ENCODE measurements at places on chromosomes 6 and 20. TPM values are rescaled to one million over a fixed set of nuclear protein-coding genes. Genes with fewer than 3 reads are reported as not detected.

DNA sequence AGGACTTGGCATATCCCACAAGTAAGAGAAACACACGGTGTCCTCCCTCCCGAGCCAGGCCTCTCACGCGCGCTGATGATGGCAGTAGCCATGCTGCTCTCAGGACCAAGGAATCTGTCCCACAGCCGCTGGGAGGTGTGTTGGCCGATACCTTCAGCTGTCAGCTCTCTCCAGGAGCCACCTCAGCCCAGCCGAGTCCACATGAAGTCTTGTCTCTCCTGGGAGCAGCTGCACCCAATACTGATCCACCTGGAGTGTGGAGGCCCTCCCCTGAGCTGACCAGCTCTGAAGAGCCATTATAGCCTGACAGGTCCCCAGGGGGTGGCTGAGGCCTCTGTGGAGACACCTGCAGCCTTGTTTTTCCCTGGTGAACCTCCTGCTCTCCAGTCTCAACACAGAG, 23.8 kb upstream of the NXT1 start:
- no peak for DNase-seq

DNA sequence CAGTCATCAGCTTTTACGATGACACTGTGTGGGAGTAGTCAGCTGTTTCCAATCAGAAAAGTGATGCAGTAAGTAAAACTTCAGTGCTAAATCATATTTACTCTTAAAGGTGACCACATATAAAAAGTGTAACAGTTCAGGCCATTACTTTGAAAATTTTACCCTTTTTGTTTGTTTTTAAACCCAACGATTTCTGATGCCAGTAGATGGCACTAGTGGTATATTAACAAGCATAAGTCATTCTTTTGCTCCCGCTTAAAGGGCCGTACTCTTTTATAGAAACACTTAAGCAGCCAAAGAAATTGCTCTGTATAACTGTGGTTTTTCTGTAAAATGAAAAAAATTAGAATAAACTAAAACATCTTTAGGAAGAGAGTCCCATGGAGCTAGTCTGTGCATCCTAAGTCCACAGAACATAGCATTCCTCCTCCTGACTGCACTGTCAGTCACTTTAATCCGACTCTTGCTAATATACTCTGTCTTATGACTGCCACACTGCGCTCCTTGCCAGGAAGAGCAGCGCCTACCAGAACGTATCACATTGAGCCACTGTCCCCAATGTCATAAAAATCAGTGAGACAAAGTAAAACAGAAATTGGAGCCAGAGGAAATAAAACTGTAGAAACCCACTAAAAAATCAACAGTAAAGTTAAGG, 25.0 kb downstream of the HEBP2 start:
- DNase-seq: no peak

- DNase-seq: no peak
These were observed 57.6 kb downstream of the NOL4L start for GRCh38 chr20:32527447-32528055.

Gene AVP
- total RNA-seq: not detected

Gene SAMD10
- total RNA-seq: 2.9 TPM

DNA sequence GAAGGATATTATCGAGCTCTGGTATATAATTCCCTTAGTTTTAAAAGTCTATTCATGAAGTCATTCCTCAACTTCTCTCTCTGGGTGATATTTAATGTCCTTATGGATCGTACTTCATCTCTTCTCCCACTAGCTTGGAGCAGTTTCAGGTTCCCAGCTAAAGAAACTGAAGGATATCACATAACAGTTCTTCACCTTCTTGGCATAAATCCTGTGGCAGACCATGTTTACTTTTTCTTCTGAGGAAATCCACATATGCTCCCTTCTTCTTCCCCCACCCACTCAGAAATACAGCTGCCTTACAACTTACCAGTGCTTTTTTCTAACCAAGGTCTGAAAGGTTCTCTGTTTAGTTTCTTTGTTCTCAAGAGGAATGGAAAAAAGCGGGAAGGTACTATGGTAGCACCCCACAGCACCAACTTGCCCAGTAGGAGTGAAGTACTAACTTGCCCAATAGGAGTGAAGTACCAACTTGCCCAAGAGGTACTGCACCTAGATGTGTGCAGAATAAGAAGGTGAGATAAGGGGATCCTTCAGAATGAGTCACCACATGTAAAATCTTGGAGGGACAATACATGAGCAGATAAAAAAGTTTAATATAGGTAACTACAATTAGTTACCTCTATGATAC, 53.1 kb downstream of the TSPYL4 start:
- DNase-seq: no peak

Gene VSTM2L
- total RNA-seq: 1.6 TPM

DNA sequence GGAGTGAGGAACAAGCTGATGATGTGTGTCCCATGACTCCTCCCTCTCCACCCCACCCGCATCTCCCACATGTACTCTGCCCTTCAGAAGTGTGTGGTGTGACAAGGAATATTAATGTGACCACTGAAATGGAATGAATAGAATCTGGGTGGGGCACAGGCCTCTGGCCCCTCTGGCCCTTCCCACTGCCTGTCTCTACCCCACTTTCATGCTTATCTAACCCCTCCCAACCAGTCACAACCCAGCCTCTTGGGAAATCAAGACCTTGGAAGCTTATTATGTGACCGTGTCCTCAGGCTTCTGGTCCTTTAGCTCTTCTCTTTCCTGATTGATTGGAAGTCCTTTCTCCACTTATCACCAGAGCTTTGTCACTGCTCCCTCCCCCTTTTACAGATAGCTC, 312.2 kb upstream of the SOX4 start:
- DNase-seq: no peak

Gene SUMO4
- total RNA-seq: 7.1 TPM

DNA sequence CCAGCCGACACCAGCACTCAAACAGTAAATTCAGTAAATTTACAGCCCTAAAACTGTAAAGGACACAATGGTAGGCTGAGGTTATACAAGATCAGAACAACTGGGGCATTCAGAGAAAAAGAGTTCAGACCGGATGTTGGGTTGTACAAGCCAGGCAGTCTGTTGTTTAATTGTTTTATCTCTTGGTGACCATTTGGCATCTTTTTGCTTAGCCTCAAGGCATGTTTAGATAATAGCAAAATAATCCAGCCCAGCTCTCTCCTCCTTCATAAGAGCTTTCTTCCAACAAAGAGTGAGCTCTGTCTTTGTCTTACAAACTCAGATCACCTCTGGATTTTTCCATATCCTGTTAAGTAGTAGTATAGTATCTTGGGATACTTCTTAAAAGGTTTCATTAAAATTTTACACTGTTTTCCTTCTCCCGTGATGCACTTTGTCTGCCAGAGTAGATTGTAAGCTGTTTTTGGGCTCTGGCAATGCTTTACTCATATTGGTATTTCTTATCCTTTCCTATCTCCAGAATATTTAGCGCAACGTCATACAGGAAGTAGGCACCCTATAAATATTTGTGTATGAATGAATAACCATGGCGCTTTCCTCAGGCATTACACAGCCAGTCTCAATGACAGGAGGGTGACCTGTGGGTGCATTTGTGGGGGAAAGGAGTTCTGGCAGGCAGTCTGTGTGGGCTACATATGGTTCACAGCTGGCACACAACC, 35.6 kb upstream of the TRAM2 start:
- DNase-seq: no peak

DNA sequence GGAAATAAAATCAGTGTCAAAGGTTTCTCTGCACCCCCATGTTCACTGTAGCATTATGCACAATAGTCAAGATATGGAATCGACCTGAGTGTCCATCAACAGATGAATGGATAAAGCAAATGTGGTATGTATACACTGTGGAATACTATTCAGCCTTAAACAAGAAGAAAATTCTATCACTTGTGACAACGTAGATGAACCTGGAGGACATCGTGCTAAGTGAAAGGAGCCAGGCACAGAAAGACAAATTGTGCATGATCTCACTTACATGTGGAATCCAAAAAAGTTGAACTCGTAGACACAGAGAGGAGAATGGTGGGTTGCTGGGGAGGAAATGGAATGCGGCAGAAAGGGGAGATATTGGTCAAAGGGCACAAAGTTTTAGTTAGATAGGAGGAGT, 136.3 kb upstream of the ESR1 start:
- no peak for DNase-seq

Gene COL9A3
- 69.6 TPM for total RNA-seq

DNA sequence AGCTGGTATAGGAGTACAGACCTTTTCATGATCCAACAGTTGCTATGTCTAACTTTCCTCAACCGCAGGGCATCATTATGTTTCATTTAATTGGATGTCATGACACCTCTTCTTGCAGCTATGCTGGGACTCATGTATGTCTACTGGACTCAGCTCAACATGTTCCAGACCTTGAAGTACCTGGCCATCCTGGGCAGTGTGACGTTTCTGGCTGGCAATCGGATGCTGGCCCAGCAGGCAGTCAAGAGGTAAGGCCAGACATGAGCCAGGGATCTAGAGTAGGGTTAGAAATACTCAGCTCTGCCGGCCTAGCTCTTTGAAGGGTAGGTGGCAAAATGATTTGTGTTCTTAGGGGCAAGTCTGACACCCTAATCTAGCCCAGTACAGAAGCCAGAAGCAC, 25.2 kb downstream of the GHRH start:
- no peak for DNase-seq

Gene HRH3
- total RNA-seq: not detected

Gene IP6K3
- 0.31 TPM for total RNA-seq

- DNase-seq: no peak
These were observed 66.1 kb downstream of the B4GALT5 start for GRCh38 chr20:49647550-49647949.

Gene SNAP91
- total RNA-seq: 2.7 TPM

DNA sequence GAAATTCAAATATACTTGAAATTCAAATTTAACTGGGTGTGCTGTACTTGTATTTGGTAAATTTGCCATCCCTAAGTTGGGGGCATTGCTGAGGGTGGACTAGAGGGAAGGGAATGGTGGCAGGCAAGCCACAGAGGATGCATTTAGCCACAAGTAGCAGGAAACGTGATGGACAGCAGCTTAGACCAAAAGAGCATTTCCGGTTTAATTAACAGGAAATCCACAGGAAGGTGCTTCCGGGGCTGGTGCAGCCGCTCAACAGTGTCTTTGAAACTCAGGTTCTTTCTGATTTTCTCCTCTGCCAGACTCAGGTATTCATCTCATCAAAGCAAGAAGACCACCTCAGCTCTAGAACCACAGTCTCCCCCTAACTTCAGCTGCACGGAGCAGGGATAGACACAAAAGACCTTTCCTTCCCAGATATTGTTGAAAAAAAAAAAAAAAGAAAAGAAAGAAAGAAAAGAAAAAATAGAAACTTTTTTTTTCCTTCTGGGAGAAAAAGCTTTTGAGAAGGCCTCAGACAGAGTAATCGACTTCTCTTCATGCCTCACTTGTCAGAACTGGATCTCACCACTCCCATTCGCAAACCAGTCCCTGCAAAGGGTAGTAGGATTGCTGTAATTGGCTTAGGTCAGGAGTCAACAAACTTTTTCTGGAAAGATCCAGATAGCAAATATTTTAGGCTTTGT, 8.0 kb upstream of the BCAS1 start:
- DNase-seq: no peak

Gene LPA
- total RNA-seq: 0.36 TPM

- no peak for DNase-seq
These were observed 241.8 kb downstream of the ANKRD60 start for GRCh38 chr20:57986666-57987065.

Gene ARFGEF3
- 7.4 TPM for total RNA-seq

Gene LPIN3
- total RNA-seq: 12.9 TPM

DNA sequence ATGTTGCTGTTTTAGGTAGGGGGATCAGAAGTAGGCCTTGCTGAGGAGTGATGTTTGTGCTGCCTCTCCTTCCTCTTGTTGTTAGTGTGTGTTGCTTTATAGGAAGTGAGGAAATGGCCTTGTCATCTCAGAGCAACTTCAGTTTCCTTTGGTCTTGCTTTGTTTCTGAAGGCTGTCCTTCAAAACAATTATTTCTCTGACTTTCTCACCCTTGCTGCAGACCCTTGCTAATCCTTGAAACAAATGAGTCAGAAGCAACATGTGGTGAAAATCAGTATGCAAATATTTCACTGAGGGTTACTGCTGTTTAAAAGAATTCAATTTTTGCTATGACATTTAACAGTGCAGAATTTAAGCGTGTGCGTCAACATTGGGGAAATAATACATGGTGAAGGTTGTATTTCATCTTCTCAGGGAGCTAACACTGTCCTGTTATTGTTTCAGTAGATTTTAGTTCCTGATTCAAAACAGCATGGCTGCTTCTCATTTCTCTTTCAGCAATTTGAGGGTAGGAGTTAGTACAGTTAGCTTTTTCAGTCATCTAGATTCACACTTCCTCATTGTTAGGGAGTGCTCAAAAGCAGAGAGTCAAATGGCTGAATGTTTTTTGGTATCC, 13.8 kb downstream of the RNF144B start:
- no peak for DNase-seq

DNA sequence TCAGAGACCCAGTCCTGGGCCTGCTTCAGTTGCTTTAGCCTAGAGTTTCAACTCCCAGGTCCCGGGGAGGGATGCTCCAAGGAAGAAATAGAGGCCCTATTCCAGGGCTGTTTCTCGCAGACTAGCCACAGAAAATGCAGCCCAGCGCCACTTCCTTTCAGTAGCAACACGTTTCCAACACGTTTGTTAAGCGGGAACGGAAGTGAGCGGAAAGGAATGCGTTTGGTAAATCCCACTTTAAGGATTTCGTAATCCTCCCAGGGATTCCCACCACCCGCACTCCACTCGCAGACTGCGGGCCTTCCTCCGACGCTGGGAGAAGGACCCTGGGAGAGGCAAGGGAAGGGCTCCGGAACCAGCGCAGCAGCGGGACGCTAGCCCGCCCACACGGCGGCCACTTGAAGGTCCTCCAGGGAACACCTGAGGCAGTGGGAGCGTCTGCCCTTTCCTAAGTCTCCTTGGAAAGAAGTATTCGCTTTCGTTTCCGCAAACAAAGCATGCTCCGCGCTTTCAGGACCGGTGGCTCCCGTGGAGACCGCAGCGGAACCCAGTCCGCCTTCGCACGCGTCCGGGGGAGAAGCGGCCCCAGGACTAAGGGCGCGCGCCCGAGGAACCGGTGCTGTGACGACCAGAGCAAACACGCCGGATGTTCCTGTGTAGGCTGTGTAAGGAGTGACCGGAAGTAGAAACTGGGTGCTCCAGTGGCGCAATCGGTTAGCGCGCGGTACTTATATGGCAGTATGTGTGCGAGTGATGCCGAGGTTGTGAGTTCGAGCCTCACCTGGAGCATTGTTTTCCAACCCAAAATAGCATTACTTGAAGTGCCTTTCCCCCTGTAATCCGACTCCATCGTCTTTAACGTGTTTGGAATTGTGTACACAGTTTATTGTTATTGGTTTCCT, 227.6 kb upstream of the PRSS16 start:
- peak; percentile 85 for DNase-seq

Gene RBM24
- total RNA-seq: 3.1 TPM

- no peak for DNase-seq
These were observed 5.2 kb downstream of the FAXC start for GRCh38 chr6:99344289-99344688.

DNA sequence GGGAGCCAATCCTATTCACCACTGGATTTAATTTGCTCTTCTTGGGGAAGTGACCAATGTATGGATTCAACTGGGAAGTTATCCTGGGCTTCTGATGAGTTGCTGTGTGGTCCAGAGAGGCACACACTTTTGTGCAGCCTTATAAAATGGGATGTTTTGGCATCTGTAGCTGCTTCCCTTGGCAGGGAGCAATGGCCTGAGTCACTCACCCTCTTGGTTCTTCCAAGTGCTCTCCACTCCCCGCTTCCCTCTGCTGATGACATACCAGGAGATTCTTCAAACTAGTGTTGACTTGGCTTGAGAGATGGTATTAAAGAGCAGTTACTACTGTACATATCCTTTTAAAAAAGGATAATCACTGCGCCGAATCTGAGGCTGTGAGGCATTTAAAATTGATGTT, 105.8 kb downstream of the JARID2 start:
- peak; percentile 66 for DNase-seq
